ENCODE measurements at places on chromosomes 3 and 15.
A peak's percentile ranks its signal among the peaks of the same experiment; 100 is the strongest.

DNA sequence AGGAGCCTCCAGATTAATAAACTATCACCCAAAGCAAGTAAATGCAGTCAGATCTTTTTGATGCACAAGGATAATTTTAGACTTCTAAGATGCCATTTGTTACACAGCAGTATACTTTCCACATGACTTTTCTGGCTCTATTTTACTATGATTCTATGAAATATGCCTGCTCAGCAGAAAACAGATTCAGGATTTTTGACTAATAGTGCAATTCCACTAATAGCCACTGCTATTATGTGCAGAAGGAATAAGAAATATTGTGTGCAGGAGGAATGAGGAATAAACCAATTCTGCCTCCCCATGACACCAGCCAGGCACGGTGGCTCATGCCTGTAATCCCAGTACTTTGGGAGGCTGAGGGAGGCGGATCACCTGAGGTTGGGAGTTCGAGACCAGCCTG lies 11.5 kb upstream of the SPPL2A start:
- DNase-seq, result no peak

- DNase-seq, result no peak
These were observed 534.1 kb upstream of the KCNMB2 start for GRCh38 chr3:178002113-178002512.

- peak; percentile 55 for DNase-seq
These were observed at the start of gene GAP43 for GRCh38 chr3:115623044-115623868. Gene GAP43 (plus strand): TSS chr3:115623510. CDS start chr3:115623690, 180 bp downstream.

DNA sequence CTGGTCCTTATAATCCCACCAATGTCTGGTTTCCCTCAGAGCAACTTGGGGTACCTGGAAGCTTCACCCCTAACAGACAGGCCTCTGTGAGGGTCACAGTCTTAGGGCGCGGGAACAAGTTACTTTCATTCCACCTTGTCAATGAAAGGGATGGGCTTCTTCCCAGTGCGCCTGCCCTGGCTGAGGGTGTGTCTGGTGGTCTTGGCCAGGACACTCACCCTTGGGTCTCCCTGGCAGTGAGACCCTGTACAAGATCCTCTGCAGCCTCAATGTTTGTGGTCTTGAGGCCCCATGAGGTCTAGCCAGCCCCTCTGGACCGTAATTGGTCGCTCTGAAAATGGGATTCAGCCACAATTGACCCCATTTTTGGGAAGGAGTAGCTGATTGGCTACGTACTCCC lies 40.2 kb downstream of the SMAD6 start:
- DNase-seq, result no peak

GRCh38 chr3:89446593-89446992 lies 339.2 kb downstream of the EPHA3 start:
- DNase-seq, result no peak

GRCh38 chr3:15460891-15461531 lies 33.6 kb downstream of the EAF1 start:
- DNase-seq, result no peak

GRCh38 chr15:67174864-67175573 lies 79.4 kb downstream of the AAGAB start:
- no peak for DNase-seq

DNA sequence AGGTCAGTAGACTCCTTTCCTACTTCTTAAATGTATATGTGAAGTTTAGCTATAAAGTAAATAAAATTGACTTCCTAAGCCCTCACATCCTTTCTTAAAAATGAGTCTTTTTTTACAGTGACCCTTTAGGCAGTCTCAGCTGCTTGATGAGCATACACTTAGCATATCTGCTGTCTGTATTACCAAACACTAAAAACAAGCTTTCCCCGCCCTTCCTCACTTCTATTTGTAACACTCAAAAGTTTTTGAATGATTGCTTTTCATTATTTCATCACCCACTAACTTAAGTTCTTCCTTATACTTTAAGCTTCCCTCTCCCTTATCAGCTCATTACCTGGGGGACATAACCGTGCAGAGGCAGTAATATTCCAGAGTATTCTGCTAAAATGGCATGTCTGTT lies 89.4 kb downstream of the PLOD2 start:
- DNase-seq, result no peak

- DNase-seq, result no peak
These were observed 205.9 kb downstream of the DTWD1 start for GRCh38 chr15:49826640-49827234.

GRCh38 chr15:68214838-68215254 lies 9.7 kb upstream of the CALML4 start:
- no peak for DNase-seq

DNA sequence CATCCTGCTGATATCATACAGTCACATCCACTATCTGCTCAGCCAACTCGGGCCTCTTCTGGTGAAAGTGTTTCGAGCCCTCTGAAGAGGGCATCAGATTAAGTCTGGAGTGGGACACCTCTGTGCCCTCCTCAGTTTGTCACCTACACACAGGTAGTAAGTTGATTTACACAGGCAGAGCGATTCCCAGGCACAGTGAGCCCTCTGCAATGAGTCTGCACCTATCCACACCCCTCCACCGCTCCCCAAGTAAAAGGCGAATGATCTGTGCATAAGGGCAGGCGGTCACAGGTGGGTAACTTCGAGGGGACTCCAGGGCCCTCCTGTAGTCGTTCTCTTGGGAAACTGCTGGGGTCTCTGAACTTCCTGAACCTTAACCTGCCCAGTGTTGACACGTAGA lies 152.0 kb downstream of the ATP10A start:
- no peak for DNase-seq

- DNase-seq, result no peak
These were observed 495.0 kb downstream of the NLGN1 start for GRCh38 chr3:173892547-173892946.

DNA sequence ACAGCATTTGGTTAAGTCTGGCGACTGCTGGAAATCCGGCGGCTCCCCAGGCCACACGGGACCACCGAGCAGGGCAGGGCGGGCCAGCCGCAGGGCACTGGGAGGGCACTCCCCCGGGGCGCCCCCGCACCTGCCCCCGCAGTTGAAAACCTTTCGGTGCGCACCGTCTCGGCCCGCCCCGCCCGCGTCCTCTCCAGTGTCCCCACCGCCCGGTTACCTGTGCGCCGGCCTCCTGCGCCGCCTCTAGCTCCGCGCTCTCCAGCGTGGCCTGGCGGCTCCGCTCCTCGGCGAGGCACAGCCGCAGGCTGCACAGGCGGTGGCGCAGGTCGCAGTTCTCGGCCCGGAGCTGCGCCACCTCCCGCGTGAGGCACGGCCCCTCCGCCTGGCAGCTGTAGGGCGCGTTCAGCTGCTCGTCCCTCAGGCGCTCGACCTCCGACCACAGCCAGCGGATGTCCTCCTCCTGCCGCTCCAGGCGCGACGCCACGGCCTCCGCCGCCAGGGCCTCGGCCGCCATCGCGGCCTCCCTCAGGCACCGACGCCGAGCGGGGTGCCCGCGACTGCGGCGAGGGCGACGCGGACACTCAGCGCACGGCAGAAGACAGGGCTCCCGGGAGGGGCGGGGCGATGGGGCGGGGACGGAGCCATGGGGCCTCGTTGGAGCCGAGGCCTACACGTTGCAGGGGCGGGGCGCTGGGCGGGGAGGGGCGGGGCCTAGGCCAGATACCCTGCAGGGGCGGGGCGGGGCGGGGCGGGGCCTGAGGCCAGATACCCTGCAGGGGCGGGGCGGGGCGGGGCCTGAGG lies at the start of gene TARS3:
Gene TARS3 (minus strand): TSS at position 600 of the 801 bp plus-strand sequence. CDS start 86 bp downstream, at position 514.
- peak; percentile 52 for DNase-seq

DNA sequence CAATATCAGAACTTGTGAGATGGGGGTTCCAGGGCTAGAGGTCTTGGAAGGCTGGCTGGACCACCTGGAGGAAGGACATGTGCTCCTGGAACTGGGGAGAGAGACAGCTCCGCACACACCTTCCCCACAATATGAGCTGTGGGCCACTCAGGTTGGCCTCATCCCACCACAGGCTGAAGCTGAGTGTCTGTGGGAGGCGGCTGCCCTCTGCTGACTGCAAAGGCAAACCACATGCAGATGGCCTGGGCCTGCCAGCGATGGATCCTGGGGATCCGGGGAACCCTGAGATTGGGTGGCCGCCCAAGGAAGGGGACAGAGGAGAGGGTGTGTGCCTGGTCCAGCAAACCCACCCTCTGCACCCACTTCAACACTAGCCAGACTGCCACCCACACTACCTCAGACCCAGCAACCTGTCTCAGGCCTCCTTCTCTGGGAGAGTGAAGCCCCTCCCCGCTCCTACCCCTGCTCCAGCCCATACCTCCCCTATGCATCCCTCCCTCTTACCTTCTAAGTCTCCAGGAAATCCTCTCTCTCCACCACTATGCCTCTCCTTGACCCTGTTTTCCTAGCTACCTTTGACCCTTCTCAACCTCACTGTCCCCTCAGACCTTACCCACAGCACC lies 44.8 kb downstream of the CYP11A1 start:
- DNase-seq, result no peak

DNA sequence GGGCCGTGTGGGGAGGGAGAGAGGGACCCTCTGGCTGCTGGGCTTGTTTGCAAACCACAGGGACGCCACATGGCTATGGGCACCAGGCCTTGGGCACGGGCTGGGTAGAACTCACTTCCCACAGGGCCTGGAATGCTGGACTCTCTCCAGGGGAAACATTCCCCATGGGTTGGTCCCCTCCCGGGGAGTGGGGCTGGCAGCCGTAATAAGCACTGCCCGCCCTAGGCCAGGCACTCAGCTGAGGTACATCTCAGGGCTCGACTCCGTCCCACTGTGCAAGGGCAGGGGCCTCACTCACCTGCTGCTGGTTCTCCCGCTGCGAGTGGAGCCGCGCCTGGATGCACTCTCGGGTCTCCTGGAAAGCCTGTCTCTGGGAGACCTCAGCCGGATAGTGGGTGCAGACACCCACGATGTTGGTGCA lies 96.7 kb downstream of the ADCY5 start:
- DNase-seq, result no peak

- DNase-seq, result no peak
These were observed 389.4 kb upstream of the TPM1 start for GRCh38 chr15:62653122-62653521.

DNA sequence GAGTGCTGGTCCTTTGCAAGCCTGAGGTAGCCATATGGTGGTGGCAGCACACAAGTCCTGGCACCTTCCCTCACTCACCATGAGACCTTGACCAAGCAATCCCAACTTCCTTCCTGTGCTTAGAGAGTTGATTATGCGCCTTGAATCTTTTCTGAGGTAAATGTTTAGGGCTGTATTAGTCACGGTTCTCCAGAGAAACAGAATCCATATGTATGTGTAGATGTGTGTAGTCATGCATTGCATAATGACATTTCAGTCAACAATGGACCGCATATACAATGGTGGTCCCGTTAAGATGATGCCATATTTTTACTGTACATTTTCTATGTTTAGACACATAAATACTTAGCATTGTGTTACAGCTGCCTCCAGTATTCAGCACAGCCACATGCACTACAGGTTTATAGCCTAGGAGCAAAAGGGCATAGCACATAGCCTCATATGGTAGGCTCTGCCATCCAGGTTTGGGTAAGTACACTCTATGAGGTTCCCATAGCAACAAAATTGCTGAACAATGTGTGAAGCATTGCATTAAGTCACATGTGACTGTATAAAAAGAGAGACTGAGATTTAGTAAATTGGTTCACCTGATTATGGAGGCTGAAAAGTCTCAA lies 20.2 kb upstream of the NUP210 start:
- no peak for DNase-seq

- DNase-seq, result no peak
These were observed 70.0 kb downstream of the NLGN1 start for GRCh38 chr3:173467501-173467900.

DNA sequence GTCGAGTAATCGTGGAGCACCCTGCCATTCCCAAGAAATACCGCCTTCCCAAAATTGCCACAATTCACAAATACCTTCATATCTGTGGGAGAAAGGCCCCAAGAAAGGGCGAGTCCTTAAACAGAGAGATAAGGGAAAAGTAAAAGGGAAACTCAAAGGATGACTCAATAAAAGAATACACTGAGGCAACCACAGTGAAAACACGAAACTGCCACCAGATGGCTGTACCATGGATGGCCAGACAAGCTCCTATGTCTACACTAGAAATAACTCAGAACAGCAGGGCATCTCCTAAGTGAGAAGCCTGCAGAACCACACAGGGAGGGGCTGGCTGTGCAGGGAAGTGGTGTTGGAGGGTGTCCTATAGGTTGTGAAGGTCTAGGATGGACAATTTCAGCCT lies 25.0 kb downstream of the SRGAP3 start:
- no peak for DNase-seq

DNA sequence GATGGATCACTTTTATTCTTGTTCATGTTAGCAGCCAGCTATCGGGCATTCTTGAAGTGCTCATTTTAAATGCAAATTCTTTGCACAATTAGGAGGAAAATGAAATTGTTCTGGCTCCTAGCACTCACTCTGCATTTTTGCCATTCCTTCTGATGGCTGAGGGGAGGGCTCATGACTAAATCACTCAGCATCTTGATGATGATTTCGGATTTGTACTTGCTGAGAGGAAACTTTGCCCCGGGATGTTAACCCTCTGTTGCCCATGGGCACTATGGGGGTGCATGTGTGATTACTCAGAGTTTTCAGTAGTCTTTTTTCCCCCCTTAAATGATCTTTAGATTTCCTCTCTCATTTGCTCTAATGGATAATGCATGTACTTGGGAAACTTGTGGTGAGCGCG lies 299.6 kb upstream of the C2CD4B start:
- no peak for DNase-seq

- peak; percentile 5 for DNase-seq
These were observed 3.2 kb upstream of the SIN3A start for GRCh38 chr15:75454471-75455378.

DNA sequence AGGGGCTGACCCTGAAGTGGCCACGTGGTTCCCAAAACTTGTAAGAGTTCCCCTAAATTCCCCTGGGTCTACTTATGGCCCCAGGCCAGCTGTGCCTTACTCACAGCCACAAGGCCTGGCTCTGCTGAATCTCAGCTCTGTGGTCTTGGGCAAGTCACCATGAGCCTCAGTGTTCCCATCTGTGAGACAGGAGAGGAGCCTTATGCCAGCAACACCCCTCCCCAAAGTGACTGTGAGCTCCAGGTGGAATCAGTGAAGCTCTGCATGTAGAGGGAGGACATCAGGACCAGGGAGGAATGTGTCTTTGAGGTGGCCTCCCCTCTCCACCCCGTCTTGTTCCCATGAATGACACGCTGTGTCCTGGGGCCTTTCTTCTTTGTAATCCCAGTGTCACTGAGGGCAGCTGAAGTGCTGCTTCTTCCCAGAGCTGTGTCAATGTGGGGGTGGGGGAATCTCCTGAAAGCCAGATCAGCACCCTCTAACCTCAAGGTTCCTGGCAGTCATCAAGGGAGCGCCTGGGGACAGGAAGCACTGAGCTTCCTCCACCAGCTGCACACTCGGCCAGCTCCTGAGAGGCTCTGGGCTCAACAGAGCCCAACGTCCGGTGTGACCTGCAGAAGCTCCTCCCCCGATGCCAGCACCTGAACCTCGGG lies 258.9 kb downstream of the UACA start:
- no peak for DNase-seq

DNA sequence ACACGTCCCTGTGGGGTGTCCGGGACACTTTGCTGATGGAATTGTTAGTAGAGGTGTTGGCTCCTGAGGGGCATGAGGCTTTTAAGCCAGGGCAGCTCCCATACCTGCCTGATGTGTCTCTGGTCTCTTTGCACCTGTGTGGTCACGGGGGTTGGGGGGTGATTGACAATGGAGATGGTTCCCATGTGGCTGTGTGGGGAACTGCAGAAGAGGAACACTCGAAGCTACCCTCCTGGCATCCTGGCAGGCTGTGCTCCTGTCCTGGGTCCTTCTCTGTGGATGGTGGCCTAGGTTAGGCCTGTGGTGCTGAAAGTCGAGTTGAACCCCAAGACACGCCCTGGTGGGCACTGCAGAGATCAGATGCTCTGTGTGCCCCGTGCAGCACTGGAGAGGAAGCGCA lies 73.4 kb downstream of the HMCES start:
- no peak for DNase-seq
